Gastroesophageal sphincter (tissue), 4 donors: ENCODE measurements at places on chromosomes 5 and 9. TPM values are rescaled to one million over a fixed set of nuclear protein-coding genes. Genes with fewer than 3 reads are reported as not detected.

The LHX6 gene
- total RNA-seq: 1.7 TPM

The ZFYVE16 gene
- 33.8 TPM for total RNA-seq

The PAIP2 gene
- total RNA-seq: 131 TPM

The CEP120 gene
- 26.8 TPM for total RNA-seq

- no peak for ATAC-seq
Measured at GRCh38 chr5:168420461-168420860, 65.8 kb upstream of the RARS1 start.

DNA sequence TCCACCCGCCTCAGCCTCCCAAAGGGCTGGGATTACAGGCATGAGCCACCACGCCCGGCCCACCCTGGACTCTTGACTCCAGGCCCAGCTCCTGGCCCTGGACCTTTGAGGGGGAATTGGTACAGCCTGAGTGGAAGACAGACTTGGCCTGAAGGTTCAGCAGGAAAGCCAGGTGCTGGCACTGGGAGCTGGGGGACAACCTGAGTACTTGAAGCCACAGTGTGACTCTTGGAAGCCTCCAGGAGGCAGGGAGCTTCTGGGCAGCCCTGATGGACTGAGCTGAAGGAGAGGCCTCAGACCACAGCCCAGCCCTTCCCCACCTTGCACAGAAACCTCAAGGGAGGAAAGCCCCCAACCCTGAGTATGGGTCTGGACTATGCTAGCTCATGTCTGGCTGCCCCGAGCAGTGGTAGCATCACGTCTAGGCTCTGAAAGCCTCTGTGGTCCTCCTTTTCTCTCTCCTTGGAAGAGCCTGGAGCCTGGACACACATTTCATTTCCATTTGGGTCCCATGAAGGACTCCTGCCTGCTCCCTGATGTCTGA is 54.1 kb downstream of the RASGEF1C start:
- no peak for ATAC-seq

DNA sequence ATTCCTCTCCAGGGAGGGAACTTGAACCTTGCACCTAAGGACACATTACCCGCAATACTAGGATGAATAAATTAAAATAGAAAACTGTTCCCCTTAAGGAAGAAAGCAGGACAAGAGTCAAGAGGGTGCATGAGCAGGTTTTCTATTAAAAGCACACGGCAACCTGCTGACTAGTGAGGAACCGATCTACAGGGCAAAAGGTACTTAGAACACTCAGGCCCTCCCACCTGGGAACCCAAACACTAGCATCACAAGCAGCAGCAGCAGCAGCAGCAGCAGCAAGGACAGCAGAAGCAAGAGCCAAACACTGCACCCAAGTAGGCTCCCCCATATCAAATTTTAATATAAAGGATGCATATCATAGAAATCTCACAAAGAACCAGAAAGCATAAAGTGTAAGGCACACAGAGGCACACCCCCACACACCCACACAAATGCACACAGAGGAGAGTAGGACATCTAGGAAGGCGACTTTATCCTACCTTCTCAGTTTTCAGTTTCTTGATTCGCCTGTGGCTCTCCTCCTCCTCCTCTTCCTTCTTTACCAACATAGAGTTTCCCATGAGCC is 2.8 kb downstream of the ZNF608 start:
- ATAC-seq: no peak

DNA sequence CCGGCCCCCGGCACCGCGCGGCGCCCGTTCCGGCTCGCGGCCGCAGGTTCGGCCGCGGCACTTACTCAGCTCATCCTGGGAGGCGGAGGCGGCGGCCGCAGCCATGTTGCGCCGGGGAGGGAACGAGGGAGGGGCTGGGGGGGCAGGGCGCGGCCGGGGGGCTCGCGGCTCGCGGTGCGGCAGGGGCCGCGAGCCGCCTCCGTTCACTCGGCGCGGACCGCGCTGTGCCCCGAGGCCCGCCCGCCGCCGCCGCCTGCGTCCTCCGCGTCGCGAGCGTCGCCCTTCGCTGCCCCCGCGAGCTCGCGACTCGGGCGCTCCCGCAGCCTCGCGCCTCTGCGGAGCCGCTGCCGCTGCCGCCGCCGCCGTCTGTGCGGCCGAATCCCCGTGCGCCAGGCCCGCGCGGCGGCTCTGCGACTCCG is 735 bp downstream of the ECPAS start:
- peak; percentile 62 for ATAC-seq

GRCh38 chr9:12439267-12439666 is 253.9 kb upstream of the TYRP1 start:
- ATAC-seq: no peak

DNA sequence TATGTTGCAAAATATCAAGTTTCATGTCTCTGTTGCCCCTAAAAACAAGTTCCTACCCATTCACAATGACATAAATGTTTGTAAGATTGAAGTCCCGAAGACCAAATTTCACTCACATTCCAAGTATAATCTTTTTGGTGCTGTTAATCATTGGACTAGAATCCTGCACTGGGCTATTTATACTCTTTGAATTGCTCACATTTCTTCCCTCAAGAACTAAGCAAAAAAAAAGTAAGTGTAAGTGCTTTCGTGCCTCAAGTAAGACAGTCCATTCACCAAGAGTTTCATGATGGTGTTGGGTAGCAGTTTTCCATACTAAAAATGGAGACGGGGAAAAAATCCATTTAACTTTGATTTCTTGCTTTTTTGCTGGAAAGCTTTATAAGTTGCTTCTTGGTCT is 242.3 kb downstream of the EBF1 start:
- no peak for ATAC-seq
